ENCODE measurements at places on chromosomes 2 and 18. TPM values are rescaled to one million over a fixed set of nuclear protein-coding genes. Genes with fewer than 3 reads are reported as not detected.

FRZB gene
- 13.5 TPM for polyA plus RNA-seq

CSRNP3 gene
- 12.4 TPM for polyA plus RNA-seq

RAB6C gene
- 0.58 TPM for polyA plus RNA-seq

ERBB4 gene
- 44.8 TPM for polyA plus RNA-seq

DNA sequence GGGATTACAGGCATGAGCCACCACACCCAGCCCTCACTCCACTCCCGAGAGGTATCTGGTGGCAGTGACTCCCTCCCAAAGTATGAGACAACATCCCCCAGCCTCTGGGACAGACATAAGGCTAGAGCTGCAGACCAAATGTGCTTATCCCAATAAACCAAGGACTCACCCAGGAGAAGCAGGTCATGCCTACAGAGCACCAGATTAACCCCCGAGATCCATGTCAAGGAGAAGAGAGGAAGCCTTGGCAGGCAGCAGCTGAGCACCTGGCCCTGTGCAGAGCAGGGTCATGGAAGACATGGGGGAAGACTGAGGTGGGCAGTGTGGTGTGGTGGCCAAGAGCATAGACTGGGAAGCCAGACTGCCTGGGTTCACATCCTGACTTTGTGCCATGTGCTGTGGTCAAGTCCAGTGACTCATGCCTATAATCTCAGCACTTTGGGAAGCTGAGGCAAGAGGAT is 7.2 kb downstream of the RAB11FIP5 start:
- DNase-seq: no peak

DNA sequence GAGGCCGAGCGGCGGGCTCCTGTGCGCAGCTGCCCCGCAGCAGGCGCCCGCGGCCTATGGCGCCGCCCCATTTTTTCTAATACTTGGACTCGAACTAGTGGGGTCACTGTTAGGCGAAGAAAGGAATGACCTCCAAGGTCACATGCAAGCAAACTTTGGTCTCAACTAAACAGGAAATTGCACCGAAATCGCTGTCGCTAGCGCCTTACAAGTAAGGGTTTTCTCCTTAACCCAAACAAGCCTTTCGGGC is 339 bp downstream of the ACAA2 start:
- no peak for DNase-seq

GRCh38 chr2:241136191-241136590 is 13.1 kb downstream of the PASK start:
- no peak for DNase-seq

DNA sequence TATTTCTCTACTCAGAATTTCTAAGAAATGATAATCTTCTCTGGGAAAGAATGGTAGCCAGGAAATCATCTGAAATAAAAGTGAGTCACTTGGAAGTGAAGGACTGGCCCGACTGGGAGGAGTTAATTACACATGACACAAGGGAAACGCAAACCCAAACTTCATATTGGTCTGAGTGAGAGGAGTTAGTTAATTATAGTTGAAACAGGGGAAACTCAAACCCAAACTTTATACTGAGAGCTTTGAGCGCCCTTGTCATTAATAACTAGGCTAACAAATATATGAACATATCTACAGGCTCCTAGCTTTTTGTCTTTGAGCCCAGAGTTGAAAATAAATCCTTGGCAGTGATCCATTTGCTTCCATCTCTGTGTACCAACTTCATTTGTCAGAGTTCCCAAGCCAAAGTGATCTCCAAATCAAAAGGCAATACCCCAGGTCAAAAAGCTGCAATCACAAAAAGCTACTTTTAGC is 187.8 kb upstream of the COL3A1 start:
- no peak for DNase-seq

DNA sequence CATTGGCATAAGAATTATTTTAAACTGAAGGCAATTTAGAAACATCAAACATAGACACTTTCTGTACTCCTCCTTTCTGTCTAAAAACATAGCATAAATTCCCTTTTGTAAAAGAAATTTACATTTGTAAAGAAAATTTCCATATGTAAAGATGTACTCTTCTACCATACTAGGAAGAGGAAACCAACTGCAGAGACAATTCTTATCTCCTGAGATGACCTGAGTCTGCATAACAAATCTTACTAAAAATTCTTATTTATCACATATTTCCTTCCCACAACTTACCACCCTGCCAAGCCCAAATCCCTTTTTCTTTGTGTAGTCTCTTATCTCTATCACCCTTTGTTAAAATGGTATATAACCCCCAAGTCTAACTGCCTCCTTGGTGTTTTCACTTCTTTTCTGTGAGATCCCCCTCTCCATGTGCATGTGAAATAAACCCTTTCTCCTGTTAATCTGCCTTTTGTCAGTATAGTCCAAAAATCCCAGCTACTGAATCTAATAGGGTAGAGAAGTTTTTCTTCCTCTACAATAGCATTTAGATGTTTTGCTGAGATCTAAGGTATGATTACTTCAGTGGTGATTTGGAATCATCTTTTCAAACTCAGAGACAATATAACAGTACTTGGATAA is 81.0 kb downstream of the CHN1 start:
- no peak for DNase-seq

DNA sequence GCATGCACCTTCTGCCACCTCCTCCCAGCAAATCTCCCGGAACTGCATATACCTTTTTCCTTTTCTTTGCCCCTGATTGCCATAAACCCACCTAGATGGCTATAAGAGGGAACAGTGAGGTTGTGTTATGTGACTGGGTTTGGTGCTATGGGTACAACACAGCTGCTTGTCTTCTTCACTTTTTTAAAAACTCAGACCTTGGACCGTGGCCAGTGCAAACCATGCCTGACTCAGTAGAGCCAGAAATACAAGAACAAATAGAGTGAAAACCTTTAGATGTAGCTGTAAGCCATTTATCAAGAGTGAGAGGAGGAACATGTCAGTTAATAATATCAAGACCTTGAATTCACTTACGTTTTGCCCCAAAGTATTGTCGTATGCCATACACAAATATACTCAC is 267.4 kb upstream of the CHAC2 start:
- DNase-seq: no peak

All from right renal pelvis (tissue), 4 donors.